Activated naive CD8-positive, alpha-beta T cell treated with anti-CD3 and anti-CD28 coated beads, Interleukin-2, amount 10 ng/mL, durations not matched to agents 7 days and 5 days (primary cell): ENCODE measurements at places on chromosomes 16 and 17. TPM values are rescaled to one million over a fixed set of nuclear protein-coding genes. Genes with fewer than 3 reads are reported as not detected.

OTOA gene
- total RNA-seq, result 0.14 TPM

FZD2 gene
- 0.36 TPM for total RNA-seq

AGRP gene
- total RNA-seq, result not detected

KIF19 gene
- total RNA-seq, result 0.61 TPM

PLLP gene
- total RNA-seq, result 0.26 TPM

IL17C gene
- 0.68 TPM for total RNA-seq

FGF11 gene
- 25.4 TPM for total RNA-seq

CKLF gene
- total RNA-seq, result 124 TPM

MYH13 gene
- not detected for total RNA-seq

KRTAP1-5 gene
- total RNA-seq, result not detected

GP1BA gene
- not detected for total RNA-seq

CACNG3 gene
- not detected for total RNA-seq

BCL6B gene
- total RNA-seq, result 0.54 TPM

QRICH2 gene
- 4.7 TPM for total RNA-seq

ABCA10 gene
- 0.82 TPM for total RNA-seq

HYDIN gene
- not detected for total RNA-seq

KRT9 gene
- not detected for total RNA-seq

CA7 gene
- not detected for total RNA-seq

KRT15 gene
- not detected for total RNA-seq

TBC1D3D gene
- total RNA-seq, result 3.0 TPM

ADAD2 gene
- total RNA-seq, result not detected

DPH1 gene
- total RNA-seq, result 46.4 TPM

KRT36 gene
- not detected for total RNA-seq

C1QL1 gene
- not detected for total RNA-seq

SLC16A11 gene
- 1.7 TPM for total RNA-seq

PRSS22 gene
- total RNA-seq, result not detected

XPO6 gene
- total RNA-seq, result 261 TPM

ABCC12 gene
- not detected for total RNA-seq

MRPL27 gene
- total RNA-seq, result 51.0 TPM

FBXW10 gene
- total RNA-seq, result not detected

CDRT4 gene
- total RNA-seq, result 9.6 TPM

C17orf50 gene
- total RNA-seq, result not detected

MSLN gene
- not detected for total RNA-seq

DUSP3 gene
- 15.7 TPM for total RNA-seq

CCDC40 gene
- 1.3 TPM for total RNA-seq

GSDMA gene
- 0.26 TPM for total RNA-seq

CRHR1 gene
- total RNA-seq, result not detected

HEATR9 gene
- total RNA-seq, result 6.7 TPM

CLN3 gene
- 60.0 TPM for total RNA-seq

SYNGR3 gene
- 2.2 TPM for total RNA-seq

OTOP3 gene
- total RNA-seq, result not detected

PRSS27 gene
- total RNA-seq, result 2.2 TPM

ZP2 gene
- total RNA-seq, result not detected

ADAP2 gene
- total RNA-seq, result 2.4 TPM

LAT gene
- total RNA-seq, result 288 TPM

PRDM7 gene
- total RNA-seq, result not detected

PRKCA gene
- total RNA-seq, result 66.1 TPM

TAT gene
- not detected for total RNA-seq

TBC1D3G gene
- not detected for total RNA-seq

KRTAP1-1 gene
- total RNA-seq, result not detected

PTX4 gene
- total RNA-seq, result not detected

DHRS13 gene
- total RNA-seq, result 31.6 TPM

TBC1D3K gene
- total RNA-seq, result not detected

MMP15 gene
- 0.62 TPM for total RNA-seq

FNDC8 gene
- total RNA-seq, result not detected

BFAR gene
- 71.2 TPM for total RNA-seq
